ENCODE measurements at places on chromosomes 3 and 15.

GRCh38 chr3:151093905-151094304 lies 8.4 kb downstream of the MED12L start:
- DNase-seq: no peak

GRCh38 chr3:100533176-100533575 lies 40.8 kb downstream of the TMEM45A start:
- no peak for DNase-seq

DNA sequence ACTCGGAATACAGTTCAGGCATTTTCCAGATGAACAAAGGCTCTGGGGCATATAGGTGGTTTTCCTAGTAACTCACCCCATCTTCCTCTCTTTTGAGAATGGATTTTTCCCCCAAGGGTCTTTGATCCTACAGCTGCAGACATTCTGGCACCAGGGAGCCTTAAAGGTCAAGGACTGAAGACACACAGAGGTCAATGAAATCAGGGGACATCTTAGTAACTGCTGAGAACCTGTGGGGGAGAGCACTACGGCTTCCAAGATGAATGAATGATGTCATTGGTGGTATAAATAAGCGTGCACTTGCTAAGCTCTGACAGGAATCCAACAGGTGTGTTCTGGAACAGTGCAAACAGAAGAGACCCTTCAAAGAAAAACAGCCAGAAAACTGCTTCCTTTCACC lies 36.3 kb downstream of the TMEM212 start:
- no peak for DNase-seq

DNA sequence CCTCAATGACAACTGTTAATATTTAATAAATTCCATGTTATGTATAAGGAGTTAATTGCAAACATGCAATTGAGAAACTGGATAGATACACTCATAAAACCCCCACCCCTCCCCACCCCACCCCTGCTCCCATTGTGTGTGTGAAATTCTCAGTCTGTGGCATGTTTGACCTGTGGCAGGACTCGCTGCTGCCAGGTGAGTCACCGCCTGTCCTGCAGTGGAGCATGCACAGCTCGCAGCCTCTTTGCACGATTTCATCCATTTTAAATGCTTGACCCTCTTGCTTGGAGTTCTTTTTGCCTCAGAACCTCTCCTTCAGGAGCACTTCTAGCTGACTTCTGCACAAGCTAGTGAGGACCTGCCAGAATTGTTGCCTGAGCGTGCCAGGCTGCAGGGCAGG lies 5.3 kb upstream of the APEH start:
- no peak for DNase-seq

GRCh38 chr15:39649757-39650156 lies 68.9 kb downstream of the THBS1 start:
- no peak for DNase-seq

- DNase-seq: no peak
These were observed 15.3 kb upstream of the KLHL25 start for GRCh38 chr15:85810075-85810474.

DNA sequence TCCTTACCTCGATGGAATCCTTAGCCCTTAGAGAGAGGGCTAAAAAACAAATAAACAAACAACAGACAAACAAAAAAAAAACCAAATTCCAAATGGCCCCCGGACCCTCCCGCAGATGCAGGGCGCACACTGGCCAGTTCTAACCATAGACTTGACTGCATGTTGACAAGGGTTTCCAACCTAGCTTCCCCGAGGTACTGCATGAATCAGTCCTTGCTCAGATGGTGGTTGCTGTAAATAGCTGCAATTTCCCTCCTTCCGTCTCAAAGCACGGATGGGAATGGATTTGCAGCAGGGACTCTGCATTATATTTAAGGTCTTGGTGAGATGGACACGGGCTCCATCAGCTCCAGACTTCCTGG lies 162.8 kb downstream of the CD47 start:
- no peak for DNase-seq

GRCh38 chr15:40929660-40930429 lies 705 bp downstream of the DLL4 start:
- no peak for DNase-seq

DNA sequence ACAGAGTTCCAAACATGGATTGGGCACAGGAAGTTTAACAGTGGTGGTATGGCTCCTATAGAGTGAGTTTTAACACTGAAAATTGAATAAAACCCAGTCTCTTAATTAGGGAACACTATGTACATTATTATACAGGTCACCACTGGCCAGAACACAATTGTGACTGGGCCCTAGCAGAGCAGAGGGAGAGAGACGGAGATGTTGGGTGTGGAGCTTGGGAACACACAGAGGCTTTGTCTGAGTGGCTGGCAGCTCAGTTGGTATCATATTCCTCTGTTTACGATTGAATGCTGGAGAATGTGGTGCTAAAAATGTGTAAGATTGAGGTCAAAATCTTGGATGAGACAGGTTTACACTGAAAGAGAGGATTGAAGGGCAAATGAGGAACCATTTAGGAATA lies 6.8 kb upstream of the MOBP start:
- DNase-seq: no peak

- DNase-seq: no peak
These were observed 3.2 kb upstream of the CHSY1 start for GRCh38 chr15:101255051-101255395.

- no peak for DNase-seq
These were observed 97.1 kb upstream of the ICE2 start for GRCh38 chr15:60576044-60576443.

DNA sequence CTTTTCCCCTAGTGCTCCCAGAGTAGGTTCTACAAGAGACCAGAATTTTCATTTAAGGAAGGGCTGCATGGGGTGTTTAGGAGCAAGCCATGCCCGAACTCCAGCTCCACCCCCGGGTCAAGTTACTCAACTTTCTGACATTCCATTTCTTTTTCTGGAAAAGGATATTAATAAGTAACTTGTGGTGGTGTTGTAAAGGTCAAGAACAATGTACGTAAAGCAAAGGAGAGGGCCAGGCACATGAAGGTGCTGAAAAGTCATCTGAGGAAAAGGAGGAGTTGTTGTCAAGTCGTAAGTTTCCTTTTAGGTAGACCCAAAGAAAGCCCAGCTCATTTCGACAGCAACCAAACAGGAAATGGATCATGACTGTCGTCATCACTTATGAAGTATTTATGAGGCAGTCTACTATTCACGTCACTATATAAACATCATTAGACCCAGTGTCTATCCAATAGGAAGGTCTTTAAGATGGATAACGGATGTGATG lies 319.6 kb upstream of the IL12A start:
- DNase-seq: no peak

GRCh38 chr3:72341920-72342319 lies 506.3 kb downstream of the SHQ1 start:
- DNase-seq: no peak

GRCh38 chr3:139111392-139112229 lies 66.9 kb upstream of the PRR23C start:
- DNase-seq: peak; percentile 2

DNA sequence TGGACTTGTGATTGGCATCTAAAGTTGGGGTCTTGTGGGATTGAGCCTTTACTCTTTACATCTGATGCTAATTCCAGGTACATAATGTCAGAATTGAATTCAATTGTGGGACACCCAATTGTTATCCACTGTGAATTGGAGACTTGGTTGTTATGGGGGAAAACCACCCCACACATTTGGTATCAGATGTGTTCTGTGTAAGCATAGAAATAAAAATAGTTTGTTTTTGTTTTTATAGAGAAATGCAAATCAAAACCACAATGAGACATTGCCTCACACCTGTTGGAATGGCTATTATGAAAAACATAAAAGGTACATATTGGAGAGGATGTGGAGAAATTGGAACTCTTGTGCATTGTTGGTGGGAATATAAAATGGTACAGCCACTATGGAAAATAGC lies 58.5 kb downstream of the CPA3 start:
- no peak for DNase-seq

- DNase-seq: no peak
These were observed 33.4 kb downstream of the SH3BP5 start for GRCh38 chr3:15299036-15299435.

DNA sequence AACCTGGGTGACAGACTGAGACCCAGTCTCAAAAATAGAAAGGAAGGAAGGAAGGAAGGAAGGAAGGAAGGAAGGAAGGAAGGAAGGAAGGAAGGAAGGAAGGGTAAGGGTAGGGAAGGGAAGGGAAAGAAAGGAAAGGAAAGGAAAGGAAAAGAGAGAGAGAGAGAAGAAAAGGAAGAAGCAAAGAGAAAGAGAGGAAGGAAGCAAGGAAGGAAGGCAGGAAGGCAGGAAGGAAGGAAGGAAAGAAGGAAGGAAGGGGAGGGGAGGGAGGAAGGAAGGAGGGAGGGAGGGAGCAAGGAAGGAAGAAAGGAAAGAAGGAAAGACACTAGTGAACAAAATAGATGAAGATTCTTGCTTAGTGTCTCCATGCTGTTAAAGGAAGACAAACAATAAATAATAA lies 129.1 kb downstream of the SHQ1 start:
- DNase-seq: no peak

DNA sequence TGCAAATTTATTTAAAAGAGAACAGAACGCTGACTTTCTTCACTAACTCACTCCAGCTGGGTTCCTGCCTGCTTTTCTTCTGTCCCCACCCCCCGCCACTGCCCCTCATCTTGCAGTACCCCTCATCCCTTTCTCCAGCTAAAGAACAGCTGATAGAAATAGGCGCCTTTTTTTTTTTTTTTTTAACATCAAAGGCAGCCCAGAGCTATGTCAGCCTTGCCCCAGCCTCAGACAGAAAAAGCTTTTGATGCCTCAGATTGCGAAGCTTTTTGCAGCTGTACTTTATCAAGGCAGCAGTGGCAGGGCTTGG lies 1.8 kb downstream of the CADPS start:
- no peak for DNase-seq

- no peak for DNase-seq
These were observed 41.6 kb downstream of the FBXL2 start for GRCh38 chr3:33318710-33319380.

DNA sequence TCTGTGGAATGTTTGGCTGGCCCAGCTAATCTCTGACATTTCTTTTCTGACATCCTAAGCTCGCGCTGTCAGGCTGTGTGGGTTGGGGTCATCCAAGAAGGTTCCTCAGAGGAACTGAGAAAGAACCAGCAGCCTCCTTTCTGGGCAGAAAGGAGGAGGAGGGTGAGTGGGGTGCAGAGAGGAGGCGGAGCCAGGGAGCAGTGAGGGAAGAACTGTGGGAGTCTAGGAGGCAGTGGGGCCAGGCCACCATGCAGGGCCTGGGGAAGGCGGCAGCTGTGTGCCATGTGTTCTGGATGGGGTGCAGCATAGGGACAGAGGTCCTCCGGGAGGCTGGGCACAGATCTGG lies 5.3 kb downstream of the SEMA7A start:
- DNase-seq: no peak

DNA sequence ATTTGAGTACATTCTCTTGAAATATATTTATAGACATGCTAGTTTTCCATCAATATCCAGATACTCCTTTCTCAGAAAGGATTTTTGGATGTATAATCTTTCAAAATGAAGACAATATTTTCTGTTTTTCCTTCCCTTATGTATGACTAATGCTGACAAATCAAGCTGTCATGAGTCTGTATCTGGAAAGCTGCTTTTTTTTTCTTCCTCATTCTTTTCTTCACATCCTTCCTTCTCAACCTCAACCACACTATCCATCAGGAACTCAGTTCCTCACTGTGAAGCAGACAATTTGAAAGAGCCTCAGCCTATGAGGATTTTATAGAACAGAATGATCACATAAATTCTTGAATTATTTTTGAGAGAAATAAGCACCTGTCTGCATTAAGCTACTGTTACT lies 335.9 kb upstream of the EPHA6 start:
- no peak for DNase-seq

- no peak for DNase-seq
These were observed 126.8 kb upstream of the CLSTN2 start for GRCh38 chr3:139808201-139808600.

DNA sequence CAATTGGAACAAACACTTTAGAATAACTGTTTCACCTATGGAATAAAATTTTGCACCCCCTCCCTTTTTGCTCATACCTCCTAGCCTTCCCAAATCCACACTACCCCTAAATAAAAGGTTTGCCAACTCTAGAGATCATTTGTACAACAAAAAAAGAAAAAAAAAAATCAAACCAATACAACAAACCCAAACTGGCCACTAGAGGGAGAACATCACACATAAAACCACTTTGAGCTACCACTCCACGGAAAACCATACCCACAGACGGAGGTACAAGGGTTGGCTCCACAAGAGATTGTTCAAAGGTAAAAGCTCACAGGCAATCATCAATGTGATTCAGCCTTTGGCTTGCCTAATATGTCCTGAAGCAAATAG lies 47.6 kb downstream of the SETMAR start:
- DNase-seq: peak; percentile 11

- DNase-seq: no peak
These were observed 13.1 kb upstream of the TFG start for GRCh38 chr3:100696161-100696560.

DNA sequence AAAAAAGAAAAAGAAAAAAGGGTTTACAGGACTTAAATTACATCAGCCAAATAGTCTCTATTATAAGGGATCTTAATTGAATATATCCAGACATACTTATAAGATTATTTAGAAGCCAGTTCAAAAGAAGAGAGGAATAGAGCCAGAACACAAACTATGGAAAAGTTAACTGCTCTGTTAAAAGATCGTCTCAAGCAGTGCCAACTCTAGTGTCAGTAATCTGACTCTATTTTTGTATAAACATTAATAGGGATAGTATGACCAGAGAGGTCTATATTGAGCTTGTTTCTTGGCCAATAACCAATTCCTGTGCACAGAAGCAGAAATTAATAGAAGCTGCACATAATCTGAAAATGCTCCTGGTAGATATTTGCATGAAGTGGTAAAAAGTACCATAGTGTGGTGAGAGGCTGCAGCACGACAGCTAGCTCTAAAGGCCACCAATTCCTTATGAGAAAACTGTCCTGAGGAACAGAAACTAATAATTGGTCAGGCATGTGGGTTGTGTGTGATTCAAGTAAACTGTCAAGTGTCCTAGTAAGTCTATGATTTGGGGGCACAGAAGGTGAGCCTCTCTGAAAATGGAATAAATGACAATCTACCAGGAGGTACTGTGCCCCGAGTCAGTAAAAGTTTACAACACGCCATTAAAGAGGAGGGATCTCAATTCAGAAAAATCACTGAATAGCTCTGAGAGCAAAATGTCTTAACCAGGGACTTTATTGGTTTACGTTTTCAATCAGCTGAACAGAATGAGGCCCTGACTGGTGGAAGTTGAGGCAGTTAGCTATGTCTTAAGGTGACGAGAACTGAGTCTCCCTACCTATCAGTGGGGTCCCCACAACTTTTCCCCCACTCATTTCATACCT lies 51.5 kb upstream of the NANOGP8 start:
- DNase-seq: no peak
